ENCODE measurements at places on chromosomes 5 and 9. TPM values are rescaled to one million over a fixed set of nuclear protein-coding genes. Genes with fewer than 3 reads are reported as not detected.

- DNase-seq = no peak
Observed at GRCh38 chr5:2741956-2742355, 9.5 kb downstream of the IRX2 start.

GRCh38 chr5:57174890-57175510, 1.1 kb downstream of the GPBP1 start:
- no peak for DNase-seq

Gene C5orf46
- not detected for total RNA-seq

Gene SEPTIN8
- 42.9 TPM for total RNA-seq

DNA sequence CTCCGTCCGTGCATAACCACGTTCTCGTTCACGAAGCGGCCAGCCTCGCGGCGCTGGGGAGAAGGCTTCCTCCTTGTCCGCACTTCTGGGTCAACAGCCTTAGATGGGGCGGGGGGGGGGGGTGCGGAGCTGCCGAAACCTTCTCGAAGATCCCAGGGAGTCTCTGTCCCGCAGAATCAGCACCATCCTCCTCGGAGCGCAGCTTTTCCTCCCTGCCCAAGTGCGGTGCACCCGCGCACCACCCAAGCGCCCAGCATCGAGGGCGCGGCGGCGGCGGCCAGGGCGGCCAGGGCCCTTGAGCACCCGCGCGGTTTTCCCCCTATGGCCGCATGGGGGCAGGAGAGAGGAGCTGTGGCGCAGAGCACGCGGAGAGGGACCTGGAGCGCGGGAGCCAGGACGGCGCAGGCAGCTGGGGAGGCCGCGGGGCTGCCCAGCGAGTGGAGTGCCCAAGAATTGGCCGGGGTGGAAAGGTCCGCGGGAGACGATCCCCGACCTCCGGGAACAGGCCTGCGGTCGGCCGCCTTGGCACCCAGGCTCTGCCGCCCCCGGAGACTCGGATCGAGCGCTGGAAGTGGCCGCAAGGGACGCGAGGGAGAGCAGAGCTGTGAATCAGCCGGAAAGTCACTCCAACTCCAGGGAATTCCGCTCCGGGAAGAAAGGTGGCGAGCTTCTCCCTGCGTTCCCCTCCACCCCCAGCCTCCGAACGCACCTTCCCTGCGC, 43.1 kb downstream of the TMEM174 start:
- DNase-seq = peak; percentile 94

Gene RANBP3L
- 0.76 TPM for total RNA-seq

Gene F2RL2
- total RNA-seq = 0.10 TPM

GRCh38 chr5:102807878-102808502, 52.9 kb downstream of the PAM start:
- no peak for DNase-seq

- no peak for DNase-seq
Observed at GRCh38 chr5:10592601-10593000, 28.7 kb downstream of the ANKRD33B start.

GRCh38 chr5:168598639-168599038, 19.5 kb upstream of the PANK3 start:
- DNase-seq = no peak

DNA sequence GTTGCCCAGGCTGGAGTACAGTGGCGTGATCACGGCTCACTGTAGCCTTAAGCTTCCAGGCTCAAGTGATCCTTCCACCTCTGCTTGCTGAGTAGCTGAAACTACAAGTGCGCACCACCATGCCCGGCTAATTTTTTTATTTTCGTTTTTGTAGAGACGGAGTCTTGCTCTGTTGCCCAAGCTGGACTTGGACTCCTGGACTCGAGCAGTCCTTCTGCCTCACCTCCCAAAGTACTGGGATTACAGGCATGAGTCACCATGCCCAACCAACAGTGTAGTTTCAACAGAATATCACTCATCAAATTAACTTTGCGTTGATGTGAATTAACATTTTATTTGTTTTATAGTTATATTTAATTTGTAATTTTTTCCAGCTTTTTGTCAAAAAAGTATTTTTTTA, 45.3 kb downstream of the WDR70 start:
- no peak for DNase-seq

Gene HRCT1
- 20.1 TPM for total RNA-seq

Gene TSLP
- total RNA-seq = 2.2 TPM

- no peak for DNase-seq
Observed at GRCh38 chr5:42109006-42109572, 184.0 kb downstream of the FBXO4 start.

- no peak for DNase-seq
Observed at GRCh38 chr9:87504938-87505337, 7.3 kb downstream of the DAPK1 start.

Gene RAB3C
- 10.6 TPM for total RNA-seq

- peak; percentile 19 for DNase-seq
Observed at GRCh38 chr5:134647750-134648424, 698 bp upstream of the SEC24A start.

Gene WDR31
- total RNA-seq = 2.3 TPM

GRCh38 chr5:171595801-171596231, 176.4 kb downstream of the FGF18 start:
- no peak for DNase-seq

Gene TMEM232
- 2.4 TPM for total RNA-seq

DNA sequence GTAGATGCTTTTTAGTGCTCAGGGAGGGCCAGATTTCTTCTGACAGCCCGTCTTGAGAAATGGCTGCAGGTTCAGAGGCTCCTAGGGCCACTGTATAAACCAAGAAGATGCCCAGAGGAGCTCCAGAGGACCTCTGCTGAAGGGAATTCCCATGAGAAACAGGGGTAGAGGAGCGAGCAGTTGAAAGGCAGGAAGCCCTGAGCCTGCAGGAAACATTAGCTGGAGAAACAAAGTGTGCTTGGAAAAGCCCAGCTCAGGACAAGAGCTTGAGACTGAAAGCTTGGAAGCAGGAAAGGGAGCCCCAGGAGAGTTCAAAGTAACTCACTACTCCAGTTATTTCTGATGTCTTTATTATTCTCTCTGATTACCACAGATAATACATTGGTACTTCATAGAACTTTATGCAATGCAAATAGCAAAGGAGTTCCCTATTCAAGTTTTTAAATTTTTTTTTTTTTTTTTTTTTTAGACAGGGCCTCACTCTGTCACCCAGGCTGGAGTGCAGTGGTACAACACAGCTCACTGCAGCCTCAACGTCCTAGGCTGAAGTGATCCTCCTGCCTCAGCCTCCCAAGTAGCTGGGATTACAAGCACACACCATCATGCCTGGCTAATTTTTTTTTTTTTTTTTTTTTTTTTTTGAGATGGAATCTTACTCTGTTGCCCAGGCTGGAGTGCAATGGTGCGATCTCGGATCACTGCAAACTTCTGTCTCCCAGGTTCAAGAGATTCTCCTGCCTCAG, 16.5 kb downstream of the HBEGF start:
- DNase-seq = no peak

DNA sequence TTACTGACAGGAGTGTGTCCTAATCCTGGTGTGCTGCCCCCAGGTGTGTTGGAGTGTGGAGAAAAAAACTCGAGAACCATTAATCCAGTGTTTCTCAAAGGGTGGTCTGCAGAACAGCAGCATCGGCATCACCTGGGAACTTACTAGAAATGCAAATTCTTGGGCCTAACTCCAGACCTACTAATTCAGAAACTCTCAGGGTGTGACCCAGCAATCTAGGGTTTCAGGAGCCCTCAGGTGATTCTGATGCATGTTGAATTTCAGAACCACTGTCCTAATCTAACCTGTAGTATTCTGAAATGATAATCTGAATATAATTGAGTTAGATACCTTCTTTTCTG, 30.0 kb upstream of the IL6ST start:
- no peak for DNase-seq

Gene EFNA5
- total RNA-seq = 4.2 TPM

GRCh38 chr5:118687100-118687499, 301.2 kb downstream of the DTWD2 start:
- DNase-seq = no peak

- DNase-seq = no peak
Observed at GRCh38 chr5:96037128-96037527, 75.5 kb upstream of the ELL2 start.

DNA sequence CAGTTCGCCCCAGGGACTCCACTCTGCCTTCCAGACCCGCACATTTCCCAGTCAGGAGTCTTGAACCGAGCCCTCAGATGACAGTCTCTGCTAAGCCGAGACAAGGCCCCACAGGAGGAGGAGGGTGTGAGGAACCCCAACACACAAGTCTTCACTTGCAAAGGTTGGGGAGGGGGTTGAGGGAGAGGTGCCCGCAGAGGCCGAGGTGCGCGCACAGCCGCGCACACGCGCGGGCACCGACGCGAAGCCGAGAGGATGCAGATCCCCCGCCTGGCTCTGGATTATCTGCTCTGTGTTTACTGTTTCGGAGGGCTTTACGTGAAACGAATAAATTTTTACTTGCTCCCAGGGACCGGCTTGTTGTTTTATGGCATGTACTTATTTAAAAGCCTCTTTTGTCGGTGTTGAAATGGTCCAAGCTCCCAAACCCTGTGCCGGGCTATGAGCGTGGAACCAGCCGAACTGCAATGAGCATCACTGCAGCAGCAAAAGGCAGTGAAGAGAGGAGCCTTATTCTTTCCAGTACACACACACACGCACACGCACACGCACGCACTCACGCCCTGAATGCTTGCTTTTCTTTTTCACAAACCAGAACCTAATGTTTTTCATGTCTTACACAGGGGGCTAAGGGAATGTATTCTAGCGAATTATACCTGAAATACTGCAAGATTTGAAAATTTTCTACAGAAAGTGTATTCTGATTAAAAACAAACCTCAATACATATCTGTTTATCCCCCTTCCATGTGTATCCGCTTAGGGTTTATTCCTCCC, 297.7 kb downstream of the PARP8 start:
- DNase-seq = no peak

Gene SKP1
- total RNA-seq = 321 TPM

Gene DDX41
- 52.6 TPM for total RNA-seq

DNA sequence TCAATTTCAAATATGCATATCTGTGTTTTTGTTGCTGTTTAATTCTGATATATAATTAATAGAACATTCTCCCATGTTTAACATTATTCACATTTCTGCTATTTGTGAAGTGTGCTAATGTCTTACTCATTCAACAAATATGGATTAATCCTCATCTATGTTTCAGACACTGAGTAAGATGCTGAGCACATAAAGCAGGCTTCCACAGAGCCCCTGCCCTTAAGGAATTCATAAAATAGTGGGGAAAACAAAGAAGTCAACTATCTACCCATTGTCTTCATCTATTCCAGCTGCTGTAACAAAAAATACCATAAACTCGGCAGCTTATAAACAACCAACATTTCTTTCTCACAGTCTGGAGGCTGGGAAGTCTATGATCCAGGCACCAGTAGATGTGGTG, 333.3 kb downstream of the SEMA5A start:
- DNase-seq = no peak

Gene ENTPD2
- 0.48 TPM for total RNA-seq

DNA sequence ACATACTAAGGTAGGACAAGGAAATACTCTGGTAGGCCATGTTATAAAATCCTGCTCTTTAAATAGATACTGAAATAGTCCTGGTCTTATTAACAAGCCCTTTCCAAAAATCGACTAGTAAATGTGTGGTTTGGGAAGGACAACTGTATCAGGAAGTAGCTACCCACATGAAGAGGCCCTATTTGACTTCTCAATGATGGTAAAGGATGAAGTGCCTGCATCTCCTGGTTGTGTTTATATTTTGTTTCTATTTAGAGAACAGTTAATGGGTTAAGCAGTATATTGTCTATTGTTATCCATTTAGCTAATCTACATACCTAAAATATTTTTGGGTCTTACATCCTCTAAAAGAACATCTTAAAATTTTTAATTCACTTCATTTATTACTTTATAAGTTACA, 12.5 kb downstream of the GDF9 start:
- no peak for DNase-seq

- DNase-seq = no peak
Observed at GRCh38 chr5:132915681-132916080, 42.2 kb downstream of the LEAP2 start.

All from posterior vena cava (tissue), 2 donors.